Skin of body (tissue), 3 donors: ENCODE measurements at places on chromosomes 12 and 14. TPM values are rescaled to one million over a fixed set of nuclear protein-coding genes. Genes with fewer than 3 reads are reported as not detected.

DNA sequence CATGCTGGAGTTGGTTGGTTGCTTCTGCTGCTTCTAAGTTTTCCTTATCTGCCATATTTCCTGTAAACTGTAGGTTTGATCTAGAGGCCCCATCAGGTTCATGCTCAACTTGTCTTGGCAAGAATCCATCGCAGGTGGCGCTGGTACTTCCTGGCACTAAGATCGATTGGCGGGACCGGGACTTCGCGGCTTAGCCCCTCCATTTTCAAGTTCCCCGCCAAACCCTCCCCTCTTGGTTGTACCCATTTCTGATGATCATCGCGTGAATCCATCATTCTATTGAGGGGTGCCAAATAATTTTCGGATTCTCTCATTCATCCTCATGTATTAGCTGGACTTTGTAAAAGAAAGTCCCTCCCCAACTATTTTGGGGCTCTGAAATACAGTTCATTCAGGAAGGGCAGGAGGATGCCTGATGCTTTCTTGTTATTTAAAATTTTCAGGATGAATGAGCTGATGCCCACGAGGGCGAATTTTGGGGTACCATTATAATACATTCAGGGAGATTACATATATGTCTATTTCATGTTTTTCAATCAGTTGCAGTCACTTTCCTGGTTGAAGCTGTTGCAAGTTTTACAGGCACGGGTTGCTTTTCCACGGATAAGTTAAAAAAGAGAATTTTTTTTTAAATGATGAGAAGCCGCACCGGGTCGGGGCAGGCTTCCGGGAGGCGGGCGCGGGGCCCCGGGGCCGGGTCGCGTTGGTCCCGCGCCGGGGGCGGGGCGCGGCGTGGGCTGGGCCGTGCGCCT lies 395 bp upstream of the BRI3BP start:
- DNase-seq, result no peak

GRCh38 chr12:53939141-53940108 lies 794 bp downstream of the HOXC13 start:
- no peak for DNase-seq

Gene SLCO1B1
- not detected for total RNA-seq

DNA sequence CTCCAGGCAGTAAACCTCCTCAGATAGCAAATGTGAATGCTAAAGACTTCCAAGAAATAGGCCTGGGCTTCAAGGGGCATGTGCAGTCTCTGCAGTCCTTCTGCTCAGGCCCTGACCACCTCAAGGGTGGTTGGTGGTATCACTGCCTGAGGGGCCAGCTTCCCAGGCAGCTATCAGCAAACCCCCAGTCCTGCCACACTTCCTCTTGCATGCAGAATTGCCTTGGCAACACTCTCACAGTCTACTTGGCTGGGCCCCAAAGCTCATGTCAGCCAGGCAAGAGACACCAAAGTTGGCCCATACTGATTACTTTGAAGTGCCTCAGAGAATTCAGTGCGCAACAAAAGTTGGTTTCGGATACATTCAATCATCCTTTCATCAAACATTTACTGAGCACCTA lies 3.5 kb upstream of the ASB8 start:
- no peak for DNase-seq

- DNase-seq, result no peak
Measured at GRCh38 chr12:128052331-128052730, 214.6 kb upstream of the TMEM132C start.

Gene PTPRQ
- 0.49 TPM for total RNA-seq

- no peak for DNase-seq
Measured at GRCh38 chr12:87870493-87871460, 158.4 kb downstream of the C12orf50 start.

DNA sequence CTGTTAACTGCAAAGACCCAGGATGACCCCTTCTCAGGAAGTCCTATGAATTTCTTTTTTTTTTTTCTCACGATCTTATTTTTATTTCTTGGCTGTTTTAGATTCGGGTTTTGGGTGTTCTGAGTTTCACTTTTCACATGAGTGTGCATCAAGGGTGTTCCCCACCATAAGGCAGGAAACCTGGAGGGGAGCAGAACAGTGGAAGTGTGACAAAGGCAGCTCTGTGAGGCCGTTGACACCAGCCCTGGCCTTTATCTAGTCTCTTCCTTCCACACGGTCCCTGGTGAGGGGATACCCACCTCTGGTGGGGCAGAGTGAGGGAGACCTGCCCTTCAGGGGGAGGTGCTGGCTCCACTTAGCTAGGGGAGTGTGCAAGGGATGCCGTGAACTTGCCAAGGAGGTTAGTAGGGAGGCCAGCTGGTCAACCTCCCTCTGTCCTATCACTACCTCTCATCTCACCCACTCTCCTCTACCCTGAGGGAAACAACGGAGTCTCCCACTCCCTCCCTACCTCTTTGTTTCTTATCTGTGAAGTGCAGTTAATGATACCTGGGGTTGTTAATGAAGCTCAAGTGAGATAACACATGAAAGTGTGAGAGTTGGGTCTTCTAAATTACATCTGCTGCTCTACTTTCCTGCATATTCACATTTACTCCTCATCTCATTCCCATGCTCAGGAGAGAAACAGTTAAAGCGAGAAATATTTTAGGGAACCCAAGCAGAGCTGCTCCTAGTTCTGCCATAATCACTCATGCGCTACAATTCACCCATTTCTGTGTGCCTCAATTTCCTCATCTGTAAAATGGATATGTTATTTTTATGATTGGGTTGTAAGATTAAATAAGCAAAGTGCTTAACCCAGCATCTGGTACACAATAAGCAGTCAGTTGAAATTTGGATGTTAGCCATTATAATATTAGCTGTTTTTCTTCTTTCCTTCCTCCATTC lies 4.4 kb upstream of the GALNT6 start:
- DNase-seq, result no peak

- DNase-seq, result no peak
Measured at GRCh38 chr12:68639396-68639767, 28.7 kb downstream of the RAP1B start.

Gene IFNG
- total RNA-seq, result 0.20 TPM

- no peak for DNase-seq
Measured at GRCh38 chr12:18428416-18428815, 167.1 kb downstream of the PIK3C2G start.

GRCh38 chr14:46571970-46572369 lies 79.6 kb downstream of the RPL10L start:
- no peak for DNase-seq

DNA sequence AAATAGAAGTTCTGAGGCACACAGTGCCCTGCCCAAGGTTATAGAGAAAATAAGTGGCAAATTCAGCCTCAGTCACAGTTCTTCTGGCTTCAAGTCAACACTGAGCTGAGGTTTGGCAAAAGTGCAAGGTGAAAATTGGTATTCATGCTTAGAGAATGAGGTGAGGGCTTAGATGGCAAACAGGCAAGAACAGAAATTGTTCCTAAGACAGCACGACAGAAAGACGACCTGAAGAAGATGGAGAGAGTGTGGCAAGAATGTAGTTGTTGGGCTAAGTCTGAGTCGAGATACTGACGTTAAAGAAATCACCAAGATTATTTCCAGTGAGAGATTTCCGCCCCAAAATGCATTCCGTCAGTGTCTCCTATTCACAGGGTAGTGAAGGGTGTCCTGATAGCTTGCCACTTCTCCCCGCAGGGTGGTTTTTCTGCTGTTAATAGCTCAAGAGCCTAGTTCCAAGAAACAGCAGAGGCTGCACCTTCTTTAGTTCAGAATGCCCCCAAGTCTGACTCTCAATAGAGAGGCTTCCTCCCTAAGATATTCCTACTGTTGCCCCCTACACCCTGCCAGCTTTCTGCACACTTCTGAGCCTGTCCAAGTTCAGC lies 260.8 kb upstream of the AMIGO2 start:
- DNase-seq, result no peak

Gene PLEKHG3
- total RNA-seq, result 39.6 TPM

Gene IGF1
- total RNA-seq, result 14.0 TPM

GRCh38 chr12:9365296-9365695 lies 157.1 kb upstream of the PZP start:
- DNase-seq, result no peak

DNA sequence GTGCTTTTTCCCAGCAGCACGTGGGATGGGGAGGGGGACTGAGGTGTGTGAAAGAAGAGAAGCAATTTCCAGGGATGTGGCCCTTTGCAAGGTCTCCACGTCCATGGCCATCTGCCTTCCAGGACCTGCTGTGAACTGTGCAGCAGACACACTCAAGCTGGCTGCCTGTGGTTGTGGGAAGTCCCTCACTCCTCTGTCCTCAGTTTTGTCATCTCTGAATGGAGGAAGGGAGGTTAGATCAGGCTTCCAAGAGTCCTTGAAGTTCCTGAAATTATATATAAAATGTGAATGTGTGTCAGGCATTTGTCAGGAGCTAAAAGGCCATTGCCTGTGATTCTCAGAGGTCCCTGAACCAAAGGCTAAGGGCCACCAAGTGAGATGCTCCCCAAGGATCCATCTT lies 328.2 kb downstream of the CACNA1C start:
- no peak for DNase-seq

- DNase-seq, result no peak
Measured at GRCh38 chr12:70686299-70686698, 49.1 kb upstream of the PTPRB start.

DNA sequence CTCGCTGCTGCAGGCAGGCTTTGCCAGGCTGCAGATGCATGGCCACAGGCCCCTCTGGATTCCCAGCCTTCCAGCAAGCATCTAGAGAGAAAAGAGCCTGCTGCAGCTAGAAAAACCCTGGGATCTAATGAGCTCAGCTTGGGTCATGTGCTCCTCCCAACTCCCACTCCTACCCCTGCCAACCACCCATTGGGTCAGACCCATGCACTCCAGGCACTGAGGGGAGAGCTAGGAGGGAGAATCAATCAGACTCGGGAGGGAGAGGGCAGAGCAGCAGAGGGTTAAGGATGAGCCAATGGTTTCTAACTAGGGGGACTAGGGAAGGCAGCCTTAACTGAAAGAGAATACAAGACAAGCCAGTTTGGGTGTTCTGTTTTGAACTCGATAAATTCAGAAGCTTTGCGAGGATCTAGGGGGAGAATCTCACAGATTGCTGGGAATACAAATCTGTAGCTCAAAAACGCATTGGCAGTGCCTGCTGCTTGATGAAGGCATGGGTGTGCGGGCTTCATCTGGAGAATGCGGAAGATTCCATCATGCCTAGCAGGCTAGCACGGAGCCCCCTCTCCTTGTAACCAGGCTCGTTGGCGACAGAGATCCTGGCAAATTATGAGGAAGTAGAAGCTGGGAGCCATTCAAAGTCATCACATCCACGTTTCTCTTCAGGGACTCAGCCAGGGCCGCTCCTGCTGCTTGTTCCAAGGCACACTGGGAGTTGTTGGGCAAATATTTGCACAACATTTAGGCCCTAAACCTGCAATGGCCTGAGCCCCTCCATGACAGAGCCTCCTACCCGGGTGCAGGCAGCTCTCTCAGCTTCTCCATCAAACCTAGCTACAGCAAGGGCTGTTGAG lies 56.4 kb downstream of the VCPKMT start:
- DNase-seq, result no peak

Gene BBOF1
- 11.2 TPM for total RNA-seq

- DNase-seq, result no peak
Measured at GRCh38 chr12:114683709-114684097, 272 bp downstream of the TBX3 start.

GRCh38 chr14:104757238-104757585 lies 4.3 kb downstream of the SIVA1 start:
- no peak for DNase-seq

DNA sequence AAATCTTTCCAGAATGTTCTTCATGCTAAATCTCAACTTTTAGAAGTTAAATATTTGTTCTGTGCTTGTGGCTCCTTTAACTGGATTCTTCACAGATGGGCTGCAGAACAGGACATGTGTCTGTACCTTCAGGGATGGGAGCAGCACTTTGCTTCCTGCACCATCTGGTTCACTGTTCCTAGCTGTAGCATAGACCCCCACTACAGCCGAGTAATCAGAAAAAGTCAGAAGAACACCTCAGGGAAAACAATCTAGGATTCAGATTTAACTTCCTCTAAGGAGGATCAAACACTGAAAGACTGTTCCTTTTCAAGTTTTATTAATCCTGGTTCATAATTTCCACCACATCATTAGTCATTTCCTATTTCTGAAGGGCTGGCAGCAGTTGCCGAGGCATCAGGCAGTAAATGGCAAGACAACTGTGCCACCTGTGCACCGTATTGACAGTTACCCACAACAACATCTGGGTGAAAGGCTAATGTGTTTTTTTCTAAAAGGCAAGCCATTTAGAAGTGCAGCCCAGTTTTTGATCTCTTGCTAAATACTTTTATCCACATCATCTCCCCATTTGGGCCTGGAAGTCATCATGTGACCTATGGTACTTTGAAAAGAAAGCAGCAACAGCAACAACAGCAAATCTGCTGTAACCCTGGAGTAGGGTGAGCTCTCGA lies 212.8 kb upstream of the BMP4 start:
- DNase-seq, result no peak

Gene SIX6
- not detected for total RNA-seq

Gene KRT7
- total RNA-seq, result 10.4 TPM

GRCh38 chr14:55964091-55964490 lies 154.1 kb upstream of the PELI2 start:
- no peak for DNase-seq

- DNase-seq, result no peak
Measured at GRCh38 chr12:108565976-108566375, 3.6 kb downstream of the ISCU start.

DNA sequence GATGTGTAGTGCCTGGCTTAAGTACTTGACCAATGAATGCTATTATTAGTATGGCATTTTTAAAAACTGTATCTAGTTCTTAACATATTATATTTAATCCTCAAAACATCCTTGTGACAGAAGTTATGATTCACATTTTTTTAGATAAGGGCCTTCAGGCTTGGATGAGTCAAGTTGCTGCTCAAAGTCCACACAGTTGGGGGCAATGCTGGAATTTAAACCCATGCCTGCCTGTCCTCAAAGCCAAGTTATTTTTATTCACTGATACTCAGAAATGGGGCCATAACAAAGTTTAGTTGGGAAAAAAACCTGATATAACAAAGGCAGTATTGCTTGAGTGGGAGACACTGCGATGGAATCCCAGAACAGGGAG lies 50.6 kb downstream of the RFX4 start:
- DNase-seq, result no peak

- peak; percentile 19 for DNase-seq
Measured at GRCh38 chr12:94147991-94148738, at the start of gene PLXNC1. TSS of gene PLXNC1 (plus strand) at chr12:94148577. CDS start at chr12:94148972, 395 bp downstream.

DNA sequence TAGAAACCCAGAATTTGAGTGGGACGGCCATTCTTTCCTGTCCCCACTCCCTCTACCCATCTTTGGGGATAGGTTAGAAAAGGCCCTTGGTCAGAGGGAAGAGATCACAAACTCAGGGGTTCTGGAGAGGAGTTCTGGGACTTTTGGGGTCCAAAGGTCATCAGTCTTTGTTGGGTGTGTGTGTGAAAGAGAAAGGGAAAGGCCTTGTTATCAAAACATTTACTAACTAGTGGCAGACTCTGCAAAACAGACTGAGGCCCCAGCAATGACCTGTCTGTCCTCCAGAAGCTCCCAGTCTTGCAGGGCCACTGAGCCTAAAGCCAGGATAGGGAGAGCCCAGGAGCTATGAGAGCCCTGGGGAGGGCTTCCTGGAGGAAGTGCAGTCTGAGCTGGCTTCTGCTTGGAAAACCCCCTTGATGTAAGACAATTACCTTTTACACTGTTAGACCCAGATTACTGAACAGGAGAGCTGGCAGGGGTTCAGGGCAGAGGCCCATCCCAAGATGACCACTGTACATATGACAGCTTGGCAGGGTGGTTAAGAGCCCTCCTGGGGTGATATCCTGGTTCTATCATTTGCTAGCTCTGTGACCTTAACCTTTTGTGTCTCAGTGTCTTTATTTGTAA lies 429.1 kb upstream of the CCDC196 start:
- DNase-seq, result no peak
